ENCODE measurements at places on chromosomes 5 and 9.

DNA sequence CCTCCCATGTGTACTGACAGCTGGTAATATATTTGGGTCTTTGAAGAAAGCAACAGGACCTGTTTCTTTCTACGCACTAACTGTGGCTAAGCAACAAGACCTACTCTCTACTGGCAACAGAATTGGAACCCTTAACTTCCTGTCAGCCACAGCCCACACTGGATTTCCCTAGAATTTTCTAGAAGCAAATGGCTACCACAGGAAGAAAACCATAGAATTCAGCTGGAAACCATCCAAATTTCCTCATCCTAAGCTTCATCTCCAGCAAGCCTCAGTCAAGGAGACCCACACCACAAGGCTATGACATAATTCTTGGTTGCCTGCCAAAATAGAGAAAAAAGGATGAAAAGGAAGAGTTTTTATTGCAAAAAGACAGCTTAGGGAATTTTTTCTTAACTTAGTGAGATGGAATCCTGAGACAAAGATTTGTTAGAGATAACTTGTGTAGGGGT is 171.8 kb upstream of the TNC start:
- no peak for DNase-seq

DNA sequence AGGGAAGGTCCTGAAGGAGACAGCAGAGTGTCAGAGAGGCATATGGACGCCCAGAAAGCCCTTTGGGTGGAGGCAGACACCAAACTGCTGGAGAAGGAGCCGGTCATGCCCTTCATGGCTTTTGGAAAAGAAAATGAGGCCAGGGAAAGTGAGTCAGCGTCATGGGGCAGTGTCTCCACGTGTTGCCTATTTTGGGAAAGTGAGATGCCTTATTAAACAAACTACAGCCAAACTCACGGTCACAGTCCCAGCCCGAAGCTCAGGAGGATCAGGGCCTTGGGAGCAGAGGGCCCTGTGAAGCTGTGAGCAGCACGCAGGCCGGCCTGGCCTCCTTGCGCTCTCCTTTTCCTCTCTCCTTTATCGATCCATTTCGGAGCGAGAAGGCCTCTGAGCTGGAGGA is 25.0 kb downstream of the RGS3 start:
- no peak for DNase-seq

DNA sequence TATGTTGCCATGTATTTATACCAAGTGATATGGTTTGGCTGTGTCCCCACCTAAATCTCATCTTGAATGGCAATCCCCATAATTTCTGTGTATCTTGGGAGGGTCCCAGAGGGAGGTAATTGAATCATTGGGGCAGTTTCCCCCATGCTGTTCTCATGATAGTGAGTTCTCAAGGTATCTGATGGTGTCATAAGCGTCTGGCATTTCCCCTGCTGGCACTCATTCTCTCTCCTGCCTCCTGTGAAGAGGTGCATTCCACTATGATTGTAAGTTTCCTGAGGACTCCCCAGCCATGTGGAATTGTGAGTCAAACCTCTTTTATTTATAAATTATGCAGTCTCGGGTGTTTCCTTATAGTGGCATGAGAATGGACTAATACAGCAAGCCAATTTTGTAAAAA is 140.8 kb upstream of the ADAMTSL1 start:
- no peak for DNase-seq

DNA sequence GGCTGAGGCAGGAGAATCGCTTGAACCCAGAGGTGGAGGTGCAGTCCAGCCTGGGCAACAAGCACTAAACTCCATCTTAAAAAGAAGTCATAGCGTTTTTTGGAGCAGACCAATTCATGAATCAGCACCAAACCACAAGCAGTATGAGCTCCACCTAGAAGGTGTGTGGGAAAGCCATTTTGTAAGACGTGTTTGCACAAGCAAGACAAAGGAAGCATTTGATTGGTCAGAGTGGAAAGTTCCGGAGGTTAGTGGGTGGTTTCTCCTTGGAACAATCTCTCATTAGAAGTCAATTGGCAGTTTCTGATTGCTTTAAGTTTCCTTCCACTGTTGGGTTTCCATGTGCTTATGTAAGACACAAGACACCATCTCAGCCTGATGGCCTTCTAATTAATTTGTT is 5.0 kb downstream of the SRD5A1 start:
- no peak for DNase-seq

- DNase-seq: peak; percentile 43
Observed at GRCh38 chr9:70411121-70411929, 3.1 kb downstream of the KLF9 start.

GRCh38 chr5:180067986-180068385 is 3.6 kb downstream of the RNF130 start:
- DNase-seq: no peak

DNA sequence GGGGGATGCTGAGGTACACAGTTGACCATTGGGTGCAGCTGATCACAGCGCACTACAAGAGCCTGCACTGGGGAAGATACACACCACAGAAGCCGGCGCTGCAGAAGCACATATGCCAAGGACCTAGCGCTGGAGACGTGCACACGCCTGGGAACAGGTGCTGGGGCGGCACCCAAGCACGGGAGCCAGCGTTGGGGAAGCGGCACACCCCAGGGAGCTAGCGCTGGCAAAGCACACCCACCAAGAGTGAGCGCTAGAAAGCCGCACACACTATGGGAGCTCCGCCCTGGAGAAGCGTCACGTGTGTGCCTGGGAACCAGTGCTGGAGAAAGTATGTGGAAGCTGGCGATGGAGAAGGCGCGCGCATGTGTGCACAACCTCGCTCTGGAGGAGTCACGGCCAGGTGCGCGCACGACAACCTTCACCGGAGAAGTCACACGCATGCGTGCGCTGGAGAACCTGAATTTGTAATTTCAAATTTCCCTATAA is 4.5 kb downstream of the FANCC start:
- no peak for DNase-seq

DNA sequence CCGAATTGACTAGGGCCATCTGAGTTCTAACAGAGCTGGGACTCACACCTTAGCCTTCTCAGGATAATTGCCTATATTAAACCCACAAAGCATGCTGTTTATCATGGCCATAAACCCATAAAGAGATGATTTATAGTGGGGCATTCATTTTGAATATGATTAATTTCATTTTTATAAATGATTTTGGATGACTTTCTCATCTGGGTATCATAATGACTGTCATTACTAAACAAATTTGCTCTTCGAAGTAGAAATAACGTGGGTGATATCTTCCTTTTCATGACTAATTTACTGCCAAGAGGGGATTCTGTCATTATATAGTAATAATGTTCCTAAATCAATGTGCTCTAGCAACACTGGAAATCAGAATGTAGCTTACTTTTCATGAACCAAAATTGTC is 498.2 kb downstream of the CDH12 start:
- DNase-seq: no peak

DNA sequence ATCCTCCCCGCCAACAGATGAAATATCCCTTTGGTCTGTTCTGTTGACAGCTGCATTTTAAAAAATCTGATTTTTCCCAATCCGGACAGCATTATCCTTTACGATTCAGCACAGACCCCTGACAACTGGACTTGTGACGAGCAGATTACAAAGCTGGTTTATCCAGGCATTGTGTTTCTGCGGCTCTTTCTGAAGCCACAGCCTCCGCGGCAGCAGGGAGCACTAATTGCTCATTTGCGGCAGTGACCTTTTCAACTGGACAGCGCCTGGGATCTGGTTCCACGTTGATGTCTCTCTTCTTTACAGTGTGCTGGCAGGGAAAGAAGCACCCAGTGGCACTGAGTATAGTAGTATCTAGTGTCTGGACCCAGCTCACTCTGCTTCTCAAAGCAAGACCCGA is 351.2 kb downstream of the ZNF608 start:
- DNase-seq: no peak

- DNase-seq: no peak
Observed at GRCh38 chr9:136051453-136051836, 43.6 kb downstream of the NACC2 start.

- peak; percentile 86 for DNase-seq
Observed at GRCh38 chr5:181207214-181207959, 2.4 kb upstream of the TRIM7 start.

Measured in stimulated activated CD4-positive, alpha-beta T cell treated with anti-CD3 and anti-CD28 coated beads, Interleukin-4, amount 100 ng/mL, for 1 hour (primary cell).